Natural killer cell (primary cell): ENCODE measurements at places on chromosomes 2 and 18. TPM values are rescaled to one million over a fixed set of nuclear protein-coding genes. Genes with fewer than 3 reads are reported as not detected.

NTSR2 gene
- total RNA-seq: not detected

FOXI3 gene
- total RNA-seq: not detected

GRCh38 chr2:60352491-60353405 is 200.7 kb downstream of the BCL11A start:
- peak overlapping the region; percentile 90 for H3K27ac ChIP-seq
- H3K27me3 ChIP-seq: no peaks in the 10 kb centered on the region
- H3K4me3 ChIP-seq: no peak overlapping the region
- H3K4me1 ChIP-seq: peaks cover 38% of the 10 kb centered on the region
- no peaks in the 10 kb centered on the region for H3K36me3 ChIP-seq
- DNase-seq: no peak

- H3K36me3 ChIP-seq: no peaks in the 10 kb centered on the region
- no peaks in the 10 kb centered on the region for H3K4me1 ChIP-seq
- no peaks in the 10 kb centered on the region for H3K27me3 ChIP-seq
- DNase-seq: no peak
Measured at GRCh38 chr2:150339951-150340350, 147.5 kb downstream of the RND3 start.

VWA3B gene
- not detected for total RNA-seq

- no peaks in the 10 kb centered on the region for H3K27me3 ChIP-seq
- DNase-seq: no peak
- H3K4me1 ChIP-seq: no peaks in the 10 kb centered on the region
- no peaks in the 10 kb centered on the region for H3K36me3 ChIP-seq
- H3K27ac ChIP-seq: no peak overlapping the region
- no peak overlapping the region for H3K4me3 ChIP-seq
Measured at GRCh38 chr18:33611525-33612135, 33.6 kb downstream of the ASXL3 start.

- peaks cover 58% of the 10 kb centered on the region for H3K36me3 ChIP-seq
- H3K27me3 ChIP-seq: no peaks in the 10 kb centered on the region
- H3K4me3 ChIP-seq: no peak overlapping the region
- H3K4me1 ChIP-seq: no peaks in the 10 kb centered on the region
- no peak overlapping the region for H3K27ac ChIP-seq
Measured at GRCh38 chr18:9237981-9238380, 96.6 kb upstream of the TWSG1 start.

USP14 gene
- total RNA-seq: 50.8 TPM

DNA sequence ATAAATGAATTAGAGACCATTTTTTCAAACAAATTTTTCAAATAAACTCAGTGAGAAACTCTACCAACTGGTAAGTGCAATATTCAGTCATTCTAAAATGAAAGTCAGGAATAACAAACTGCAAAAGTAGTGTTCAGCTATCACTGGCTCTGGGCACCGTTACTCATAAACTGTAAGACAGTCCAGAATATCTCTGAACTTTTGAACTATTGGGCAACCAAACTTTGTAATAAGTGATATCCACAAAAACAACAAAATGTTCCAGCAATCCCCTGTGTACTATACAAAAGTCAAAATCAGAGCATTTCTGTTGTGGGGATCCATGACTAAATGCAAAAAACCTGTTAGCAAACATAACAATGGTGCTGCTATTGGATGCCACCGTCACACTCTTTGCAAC is 56.3 kb downstream of the SLC25A12 start:
- peaks cover 46% of the 10 kb centered on the region for H3K36me3 ChIP-seq
- H3K27me3 ChIP-seq: no peaks in the 10 kb centered on the region
- DNase-seq: no peak

GRCh38 chr2:172711110-172711509 is 24.5 kb upstream of the RAPGEF4 start:
- no peak overlapping the region for H3K4me3 ChIP-seq
- H3K4me1 ChIP-seq: no peaks in the 10 kb centered on the region
- no peak for DNase-seq
- H3K27ac ChIP-seq: no peak overlapping the region
- H3K36me3 ChIP-seq: no peaks in the 10 kb centered on the region
